Activated T-helper 1 cell treated with anti-CD3 and anti-CD28 coated beads, Interleukin-2, amount 50 U/mL, for 16 hours (primary cell): ENCODE measurements at places on chromosomes 5 and 9.

- DNase-seq, result no peak
These were observed 465.9 kb downstream of the TUSC1 start for GRCh38 chr9:25212361-25212760.

GRCh38 chr5:74232276-74232675, 408.3 kb downstream of the ENC1 start:
- no peak for DNase-seq

GRCh38 chr5:14880688-14881087, 9.1 kb upstream of the ANKH start:
- no peak for DNase-seq

- DNase-seq, result no peak
These were observed 86.9 kb downstream of the FRMD3 start for GRCh38 chr9:83451308-83451707.

GRCh38 chr5:17178373-17178675, 39.1 kb upstream of the BASP1 start:
- DNase-seq, result no peak

DNA sequence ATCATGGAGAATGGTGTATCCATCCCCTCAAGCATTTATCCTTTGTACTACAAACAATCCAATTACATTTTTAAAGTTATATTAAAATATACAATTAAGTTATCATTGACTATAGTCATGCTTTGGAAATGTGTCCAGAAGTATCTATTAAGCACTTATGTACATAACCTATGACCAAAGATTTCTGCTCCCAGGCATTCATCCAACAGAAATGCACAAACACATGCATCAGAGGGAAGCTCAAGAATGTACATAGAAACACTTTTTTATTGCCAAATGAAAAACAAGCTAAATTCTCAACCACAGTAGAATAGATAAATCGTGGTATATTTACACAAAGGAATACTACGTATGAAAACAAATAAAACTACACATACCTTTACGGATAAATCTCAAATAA, 700.5 kb upstream of the ZNF608 start:
- no peak for DNase-seq
